Prostate gland (tissue), 2 donors: ENCODE measurements at places on chromosomes 6 and 20. TPM values are rescaled to one million over a fixed set of nuclear protein-coding genes. Genes with fewer than 3 reads are reported as not detected.

- no peaks in the 10 kb centered on the region for H3K4me1 ChIP-seq
- H3K4me3 ChIP-seq = no peak overlapping the region
- H3K27ac ChIP-seq = no peak overlapping the region
- DNase-seq = peak; percentile 26
- H3K27me3 ChIP-seq = no peaks in the 10 kb centered on the region
Measured at GRCh38 chr6:52815167-52816092, 11.8 kb upstream of the GSTA1 start.

GRCh38 chr20:51338692-51339440 lies 203.7 kb downstream of the NFATC2 start:
- no peak overlapping the region for H3K4me3 ChIP-seq
- no peak overlapping the region for H3K27ac ChIP-seq
- DNase-seq = no peak
- H3K27me3 ChIP-seq = no peaks in the 10 kb centered on the region

GRCh38 chr6:34729631-34730470 lies 27.5 kb upstream of the SNRPC start:
- H3K4me3 ChIP-seq = no peak overlapping the region
- no peak overlapping the region for H3K27ac ChIP-seq
- H3K4me1 ChIP-seq = no peaks in the 10 kb centered on the region
- H3K36me3 ChIP-seq = no peaks in the 10 kb centered on the region
- H3K27me3 ChIP-seq = no peaks in the 10 kb centered on the region

DNA sequence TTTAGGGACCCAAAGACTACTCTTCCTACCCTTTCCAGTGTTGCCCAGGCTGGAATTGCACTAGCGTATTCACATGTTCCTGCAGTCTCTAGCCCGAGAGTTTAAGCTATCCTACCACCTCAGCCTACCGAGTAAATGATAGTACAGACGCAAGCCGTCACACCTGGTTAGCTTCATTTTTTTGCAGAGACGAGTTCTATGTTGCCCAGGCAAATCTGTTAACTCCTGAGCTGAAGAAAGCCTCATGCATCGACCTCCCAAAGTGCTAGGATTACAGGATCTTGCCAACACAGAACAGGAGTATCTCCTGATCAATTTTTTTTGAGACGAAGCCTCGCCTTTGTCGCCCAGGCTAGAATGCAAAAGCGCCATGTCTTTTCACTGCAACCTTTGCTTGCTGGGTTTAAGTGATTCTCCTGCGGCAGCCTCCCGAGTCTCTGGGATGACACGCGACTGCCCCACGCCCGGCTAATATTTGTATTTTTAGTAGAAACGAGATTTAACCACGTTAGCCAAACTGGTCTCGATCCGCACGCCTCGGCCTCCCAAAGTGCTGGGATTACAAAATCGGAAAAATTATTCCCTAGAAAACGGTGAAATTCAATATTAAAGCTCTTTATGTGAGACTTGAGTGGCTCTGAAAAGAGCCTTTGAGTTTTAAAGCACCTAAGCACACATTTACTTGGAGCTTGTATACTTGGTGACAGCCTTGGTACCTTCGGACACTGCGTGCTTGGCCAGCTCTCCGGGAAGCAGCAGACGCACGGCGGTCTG lies 128.5 kb downstream of the HFE start:
- DNase-seq = no peak
- peaks cover 3% of the 10 kb centered on the region for H3K4me1 ChIP-seq
- H3K27ac ChIP-seq = peak overlapping the region; percentile 92

- H3K4me1 ChIP-seq = no peaks in the 10 kb centered on the region
- no peak overlapping the region for H3K27ac ChIP-seq
- H3K4me3 ChIP-seq = no peak overlapping the region
- DNase-seq = no peak
Measured at GRCh38 chr20:23479043-23479442, 11.9 kb upstream of the CST8 start.

- DNase-seq = no peak
- no peaks in the 10 kb centered on the region for H3K36me3 ChIP-seq
Measured at GRCh38 chr6:156729248-156729647, 47.9 kb upstream of the ARID1B start.

- no peaks in the 10 kb centered on the region for H3K36me3 ChIP-seq
- H3K27me3 ChIP-seq = no peaks in the 10 kb centered on the region
- no peaks in the 10 kb centered on the region for H3K4me1 ChIP-seq
Measured at GRCh38 chr20:20181322-20181721, 129.0 kb downstream of the CFAP61 start.

DNA sequence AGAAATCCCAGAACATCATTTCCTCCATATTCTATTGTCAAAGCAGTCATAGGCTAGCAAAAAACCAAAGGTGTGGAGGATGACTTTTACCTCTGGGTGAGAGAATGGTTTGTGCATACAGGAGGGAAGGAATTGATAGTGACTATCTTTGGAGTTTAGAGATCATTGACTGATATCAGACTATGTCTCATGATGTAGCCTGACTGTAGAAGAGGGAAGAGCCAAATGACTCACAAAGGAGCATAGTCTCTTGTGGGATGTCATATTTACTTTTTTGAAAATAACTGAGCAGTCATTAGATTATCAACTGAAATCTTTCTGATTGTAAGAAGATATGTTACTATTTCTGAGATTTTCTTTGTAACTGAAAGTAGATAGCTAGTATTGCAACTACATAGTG lies 158.5 kb downstream of the FLRT3 start:
- H3K4me1 ChIP-seq = no peaks in the 10 kb centered on the region
- H3K27ac ChIP-seq = no peak overlapping the region
- H3K27me3 ChIP-seq = no peaks in the 10 kb centered on the region
- no peak for DNase-seq
- H3K36me3 ChIP-seq = no peaks in the 10 kb centered on the region

The MEP1A gene
- total RNA-seq = not detected
